Activated CD4-positive, alpha-beta T cell treated with anti-CD3 and anti-CD28 coated beads, Interleukin-2, Interleukin-6, amounts not matched to agents 100 ng/mL and 50 ng/mL, durations not matched to agents 16 hours and 8 hours (primary cell): ENCODE measurements at places on chromosomes 13 and 19.

- no peak for DNase-seq
Observed at GRCh38 chr19:35027851-35028599, 2.2 kb upstream of the SCN1B start.

- no peak for DNase-seq
Observed at GRCh38 chr19:55345818-55346724, 6.4 kb downstream of the KMT5C start.

- no peak for DNase-seq
Observed at GRCh38 chr13:99965329-99966000, 6.1 kb downstream of the ZIC5 start.

DNA sequence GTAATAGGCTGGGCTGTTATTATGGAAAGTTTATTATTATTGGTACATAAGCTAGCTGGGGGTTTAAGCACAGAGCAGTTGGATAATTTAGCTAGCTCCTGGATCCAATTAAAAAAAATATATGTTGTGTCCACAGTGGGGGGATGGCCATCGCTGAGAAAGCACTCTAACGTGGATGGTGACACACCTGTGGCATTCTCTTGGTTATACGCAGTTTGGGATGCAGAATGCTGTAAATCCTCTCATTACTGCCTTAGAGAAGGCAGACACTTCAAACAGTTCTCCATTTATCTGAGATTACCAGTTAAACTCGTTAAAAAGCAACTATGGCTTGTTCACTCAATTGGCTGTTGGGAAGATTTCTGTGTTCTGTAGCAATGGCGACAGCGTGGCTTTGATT, 2.4 kb upstream of the ZNF536 start:
- no peak for DNase-seq
